AG08396 (cell line): ENCODE measurements at places on chromosomes 6 and 20.

GRCh38 chr20:10961651-10962288 lies 288.0 kb upstream of the JAG1 start:
- DNase-seq, result no peak

DNA sequence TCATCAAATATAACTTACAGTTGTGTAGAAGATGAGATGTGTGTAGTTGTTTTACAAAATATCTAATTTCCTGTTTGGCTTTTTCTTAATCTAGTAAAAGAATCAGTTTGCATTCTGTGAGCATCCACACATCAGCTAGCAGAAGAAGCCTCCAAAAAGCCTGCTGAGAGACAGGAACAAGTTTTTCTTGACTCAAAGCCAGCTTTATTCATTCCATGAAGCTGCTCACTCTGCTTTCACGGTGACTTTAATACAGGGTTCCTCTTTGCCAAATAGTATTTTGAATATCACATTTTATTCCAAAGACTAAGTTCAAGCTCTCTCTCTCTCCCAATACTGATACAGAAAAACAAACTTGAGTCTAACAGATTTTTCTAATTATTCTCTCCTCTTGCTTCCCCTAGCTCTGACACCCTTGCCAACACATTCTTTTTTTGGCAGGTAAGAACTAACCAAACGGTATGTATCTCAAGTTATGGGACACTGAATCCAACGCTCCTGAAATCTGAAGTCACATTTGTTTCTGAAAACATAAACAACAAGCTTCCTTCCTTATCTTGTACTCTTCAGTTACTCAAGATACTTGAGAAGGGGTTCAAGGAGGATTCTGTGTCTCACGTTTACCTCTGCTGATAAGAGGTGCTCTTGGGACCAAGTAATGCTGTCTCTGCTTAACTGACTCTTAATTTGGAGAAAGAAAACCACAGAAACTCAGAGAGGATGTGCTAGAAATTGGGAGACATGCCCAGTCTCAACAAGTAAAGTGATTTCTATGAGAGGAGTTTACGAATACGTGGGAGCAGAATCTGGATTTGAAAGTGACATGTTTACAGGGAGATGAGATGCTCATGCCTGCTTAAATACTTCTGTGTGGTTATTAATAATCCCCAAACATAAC lies 184.2 kb upstream of the SPTLC3 start:
- DNase-seq, result no peak

GRCh38 chr6:107539409-107539808 lies 49.5 kb downstream of the SOBP start:
- DNase-seq, result no peak

DNA sequence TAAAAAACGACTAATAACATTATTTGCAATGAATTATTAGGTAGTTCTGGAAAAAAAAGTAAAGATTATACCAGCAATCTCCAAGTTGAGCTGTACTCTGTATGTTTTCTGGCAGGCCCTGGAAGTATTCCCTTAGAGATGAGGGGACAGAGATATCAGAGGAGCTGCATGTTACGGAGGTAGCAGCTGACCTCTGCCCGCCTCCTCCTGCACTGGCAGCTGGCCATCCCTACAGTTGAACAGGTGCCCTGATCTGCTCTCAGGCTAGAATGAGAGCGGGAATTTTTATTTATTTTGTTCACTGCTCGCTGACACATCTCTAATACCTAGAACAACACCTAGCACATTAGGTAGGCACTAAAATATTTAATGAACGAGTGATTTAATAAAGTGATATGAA lies 23.1 kb downstream of the FBXL4 start:
- no peak for DNase-seq

DNA sequence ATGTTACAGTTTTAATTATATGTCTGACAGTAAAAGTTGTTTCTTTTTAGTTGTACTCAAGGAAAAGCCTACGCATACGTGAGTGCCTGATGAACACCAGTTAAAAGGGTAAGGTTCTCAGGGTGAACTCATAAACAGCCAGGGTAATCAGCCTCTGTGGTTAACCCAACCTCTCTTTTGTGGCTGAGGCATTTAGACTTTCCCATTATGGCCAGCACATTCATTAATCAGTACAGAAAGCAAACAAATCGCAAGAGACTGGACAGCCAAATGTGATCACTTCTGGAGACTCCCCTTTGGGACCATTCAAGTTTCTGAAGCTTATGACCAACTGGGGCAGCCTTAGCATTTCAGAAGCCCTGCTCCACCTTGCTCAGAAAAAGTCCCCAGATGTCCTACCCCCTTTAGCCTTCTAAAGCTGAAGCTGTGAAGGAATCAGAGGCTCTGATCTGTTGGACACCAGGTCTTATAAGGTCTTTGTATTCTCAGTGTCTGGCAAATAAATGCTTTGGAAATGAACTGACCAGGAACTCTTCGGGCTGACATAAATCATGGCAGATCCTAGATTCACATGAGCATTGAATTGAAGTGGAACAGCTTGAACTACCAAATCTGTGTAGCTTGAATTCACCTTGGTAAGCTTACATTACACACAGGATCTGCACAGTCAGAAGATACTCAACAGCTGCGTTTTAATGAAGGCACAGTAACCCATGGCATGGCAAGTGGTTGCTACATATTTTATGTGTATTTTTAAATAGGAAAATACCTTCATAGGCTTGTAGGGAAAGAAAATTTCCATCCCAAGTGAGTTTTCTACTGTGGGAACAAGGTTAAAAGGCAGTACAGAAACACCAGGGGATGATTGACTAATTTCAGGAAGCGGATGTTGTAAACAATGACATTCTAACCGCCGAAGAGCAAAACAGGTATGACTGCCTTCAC lies 18.7 kb downstream of the IL20RA start:
- no peak for DNase-seq

DNA sequence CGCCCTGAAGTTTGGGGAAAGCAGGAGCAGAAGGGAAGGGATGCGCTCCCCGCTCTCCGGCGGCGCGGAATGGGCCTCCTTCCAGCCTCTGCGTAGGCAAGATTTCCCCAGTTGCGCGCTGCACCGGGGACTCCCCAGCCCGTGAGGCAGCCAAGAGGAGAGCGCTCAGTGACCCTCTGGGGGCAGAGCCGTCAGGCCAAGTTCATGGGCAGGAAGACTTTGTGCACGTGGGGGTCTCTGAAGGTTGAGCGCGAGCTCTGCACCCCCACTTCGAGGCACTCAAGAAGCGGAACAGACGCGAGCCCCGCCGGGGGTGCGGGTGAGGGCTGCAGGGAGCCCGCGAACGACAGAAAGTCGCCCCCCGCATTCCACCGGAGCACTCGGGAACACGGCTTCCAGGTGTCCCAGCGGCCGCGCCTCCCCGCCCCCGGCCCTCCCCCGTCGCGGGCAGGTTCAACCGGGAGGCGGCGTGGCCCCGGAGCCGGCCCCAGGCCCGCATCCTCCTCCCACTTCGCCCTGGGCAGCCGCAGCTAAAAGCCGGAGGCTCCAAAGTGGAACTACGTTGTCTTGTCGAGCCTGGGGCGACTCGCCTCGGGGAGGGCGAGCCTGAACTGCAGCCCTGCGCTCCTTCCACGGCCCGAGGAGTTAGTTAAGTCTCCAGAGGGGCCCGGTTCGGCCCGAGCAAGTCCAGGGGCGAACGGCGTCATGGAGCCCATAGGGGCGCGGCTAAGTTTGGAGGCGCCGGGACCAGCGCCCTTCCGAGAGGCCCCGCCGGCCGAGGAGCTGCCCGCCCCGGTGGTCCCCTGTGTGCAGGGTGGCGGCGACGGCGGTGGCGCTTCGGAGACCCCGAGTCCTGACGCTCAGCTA lies at the start of gene PPP1R3G:
PPP1R3G (plus strand) TSS at position 561 of the 867 bp plus-strand sequence; CDS start at position 706, 145 bp downstream.
- peak; percentile 63 for DNase-seq
